ENCODE measurements at places on chromosomes 5 and 9.

GRCh38 chr9:26612211-26612610 lies 280.4 kb downstream of the CAAP1 start:
- no peak for DNase-seq

- no peak for DNase-seq
Measured at GRCh38 chr5:14663734-14664269, 716 bp upstream of the OTULIN start.

DNA sequence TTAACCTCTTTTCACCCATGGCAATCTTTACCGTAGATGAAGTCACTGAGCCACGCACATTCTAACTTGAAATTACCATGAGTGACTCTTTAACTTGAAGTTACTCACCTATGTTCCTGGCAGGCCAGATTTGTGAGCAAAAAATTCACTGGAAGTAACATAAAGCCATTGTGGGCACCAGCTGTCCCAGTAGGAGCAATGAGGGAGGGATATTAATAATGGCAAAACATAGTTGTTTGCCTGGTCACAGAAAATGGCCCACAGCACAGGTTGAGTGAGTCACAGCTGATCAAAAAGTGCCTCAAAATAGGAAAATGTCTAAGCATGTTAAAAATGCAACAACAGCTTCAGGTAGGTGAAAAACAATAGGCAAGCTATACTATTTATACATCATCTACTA lies 146.6 kb downstream of the EFNA5 start:
- no peak for DNase-seq

DNA sequence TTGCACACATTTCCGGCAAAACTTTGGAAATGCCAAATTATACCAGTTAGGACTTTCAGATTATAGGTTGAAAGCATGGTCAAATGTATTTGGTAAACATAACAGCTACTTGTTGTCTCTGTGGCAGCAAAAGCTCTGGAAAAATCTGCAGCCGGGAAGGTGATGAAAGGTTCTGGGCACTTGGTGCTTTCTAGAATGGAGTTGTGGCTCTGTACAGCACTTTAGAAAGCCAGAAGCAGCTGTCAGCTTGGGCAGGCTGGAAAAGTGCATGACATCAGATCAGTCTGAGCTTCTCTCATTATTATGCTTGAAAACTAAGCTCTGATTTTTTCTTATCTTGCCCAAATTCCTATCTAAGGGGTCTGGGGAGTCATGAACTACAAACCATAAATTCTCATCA lies 118.6 kb upstream of the MAST4 start:
- no peak for DNase-seq

DNA sequence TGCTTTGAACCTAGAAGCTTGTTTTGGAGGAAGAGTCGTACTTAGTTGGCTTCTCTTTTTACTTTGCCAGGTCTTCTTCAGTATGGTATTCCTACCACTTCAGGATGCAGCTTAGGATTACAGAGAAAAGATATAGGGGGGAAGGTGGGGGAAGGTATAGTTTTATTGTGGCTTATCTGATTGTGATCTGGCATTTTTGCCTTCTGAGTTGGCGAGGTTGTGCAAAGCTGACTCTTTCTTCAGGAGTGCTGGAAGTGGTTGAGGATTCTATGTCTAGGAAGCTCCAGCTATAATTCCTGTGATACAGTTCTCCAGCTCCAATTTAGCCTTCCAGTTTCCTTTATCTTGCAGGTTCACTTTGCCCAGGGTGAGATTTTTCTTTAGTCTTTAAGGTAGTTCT lies 7.0 kb downstream of the CDC42SE2 start:
- no peak for DNase-seq

GRCh38 chr5:139664086-139664693 lies 16.0 kb downstream of the CXXC5 start:
- DNase-seq, result no peak

GRCh38 chr5:38465061-38465460 lies 91.4 kb downstream of the LIFR start:
- DNase-seq, result no peak

- no peak for DNase-seq
Measured at GRCh38 chr9:84385386-84386040, 45.0 kb upstream of the SLC28A3 start.

- no peak for DNase-seq
Measured at GRCh38 chr9:11833056-11833455, 860.1 kb upstream of the TYRP1 start.

GRCh38 chr5:169629847-169630548 lies 7.1 kb upstream of the DOCK2 start:
- DNase-seq, result no peak

GRCh38 chr9:38681747-38682227 lies 38.1 kb downstream of the FAM240B start:
- DNase-seq, result no peak

- no peak for DNase-seq
Measured at GRCh38 chr9:95810814-95811213, 64.7 kb upstream of the ERCC6L2 start.

- DNase-seq, result no peak
Measured at GRCh38 chr5:116440457-116441001, 134.1 kb downstream of the SEMA6A start.

- DNase-seq, result peak; percentile 15
Measured at GRCh38 chr9:214648-215493, at the start of gene DOCK8. DOCK8 (plus strand) TSS chr9:214865; CDS start chr9:214977, 112 bp downstream.

DNA sequence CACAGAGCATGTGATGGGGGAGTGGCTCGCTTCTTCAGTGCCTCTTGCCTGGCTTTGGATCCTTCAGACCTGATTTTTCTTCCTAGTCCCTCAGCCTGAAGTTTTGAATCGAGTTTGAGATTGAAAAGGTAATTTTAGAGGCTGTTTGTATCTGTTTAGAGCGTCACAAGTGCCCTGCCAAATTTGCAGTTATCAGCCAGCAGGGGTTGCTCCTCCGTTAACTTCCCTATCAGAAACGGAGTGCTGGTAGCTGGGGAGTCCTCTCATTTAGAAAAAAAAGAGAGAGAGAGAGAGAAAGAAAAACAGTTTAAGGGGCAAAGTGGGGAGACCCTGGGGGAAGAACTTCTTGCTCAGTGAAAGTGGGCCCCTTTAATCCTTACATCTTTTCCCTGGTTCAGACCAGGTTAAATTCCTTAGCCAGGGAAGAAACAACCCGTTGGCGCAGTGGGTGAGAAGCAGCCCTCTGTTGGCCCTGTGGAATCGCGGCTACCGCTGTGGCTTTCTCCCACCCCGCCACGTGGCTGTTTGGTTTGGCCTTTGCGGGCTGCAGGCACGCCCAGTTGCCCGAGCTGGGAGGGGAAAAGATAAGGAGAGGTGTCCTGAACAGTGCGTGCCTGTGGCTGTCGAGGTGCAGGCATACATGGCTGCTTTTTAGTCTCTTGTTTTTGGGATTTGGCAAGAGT lies 576.7 kb upstream of the ACO1 start:
- no peak for DNase-seq

DNA sequence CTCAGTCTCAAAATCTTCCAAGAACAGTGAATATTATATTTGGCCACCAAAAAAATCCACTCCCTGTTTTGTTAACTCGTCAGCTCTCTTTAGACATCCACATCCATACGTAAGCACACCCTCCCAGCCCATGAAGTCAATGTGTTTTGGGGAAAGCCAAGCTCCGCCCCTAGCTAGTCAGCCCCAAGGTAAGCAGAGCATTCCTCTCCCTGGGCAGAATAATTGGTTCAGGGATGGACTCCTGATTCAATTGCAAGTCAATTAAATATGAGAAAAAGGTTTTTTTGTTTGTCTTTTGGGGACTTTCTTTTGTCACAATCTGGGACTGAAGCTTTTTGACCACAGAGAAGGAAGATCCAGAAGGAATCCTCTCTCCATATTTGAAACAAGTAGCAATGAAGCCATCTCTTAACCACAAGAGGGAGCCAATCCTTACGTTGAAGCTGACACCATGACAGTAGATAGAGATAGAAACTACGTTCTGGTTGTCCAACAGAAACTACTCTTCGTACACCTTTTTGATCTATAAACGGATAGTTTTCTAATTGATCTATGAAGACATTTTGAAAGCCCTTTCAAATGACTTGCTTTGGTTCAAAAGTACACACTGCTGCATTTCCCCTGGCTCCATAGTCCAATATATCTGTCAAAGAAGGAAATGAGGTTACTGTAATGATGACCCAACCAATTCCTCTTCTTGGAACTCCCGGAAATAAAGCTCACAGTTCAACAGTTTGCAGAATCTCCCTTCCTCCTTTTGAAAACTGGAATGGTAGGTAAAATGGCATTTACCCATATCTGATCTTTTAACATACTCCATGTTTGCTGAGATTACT lies 166.4 kb downstream of the TLE1 start:
- no peak for DNase-seq

GRCh38 chr5:179512452-179513000 lies 37.8 kb upstream of the RUFY1 start:
- DNase-seq, result no peak

- DNase-seq, result no peak
Measured at GRCh38 chr5:1959725-1960581, 77.2 kb upstream of the IRX4 start.

GRCh38 chr9:37617161-37617560 lies 24.8 kb upstream of the TOMM5 start:
- no peak for DNase-seq

DNA sequence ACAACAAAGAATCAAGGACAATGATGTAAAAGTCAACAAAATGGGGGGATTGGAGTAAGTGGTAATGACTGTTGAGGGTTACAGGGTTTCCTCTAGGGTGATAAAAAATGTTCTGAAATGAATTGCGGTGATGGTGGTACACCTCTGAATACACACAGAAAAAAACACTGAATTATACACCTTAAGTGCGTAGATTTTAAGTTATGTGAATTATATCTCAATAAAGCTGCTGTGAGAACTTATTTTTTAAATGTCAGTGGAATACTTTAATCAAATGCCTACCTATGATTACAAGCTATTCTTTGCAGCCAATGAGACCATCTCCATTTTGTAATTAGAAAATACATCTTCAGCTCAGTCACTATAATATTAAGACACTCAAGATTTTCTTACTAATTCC lies 53.5 kb downstream of the ZNF608 start:
- DNase-seq, result no peak

GRCh38 chr9:5552301-5552700 lies 42.0 kb downstream of the PDCD1LG2 start:
- no peak for DNase-seq

- DNase-seq, result no peak
Measured at GRCh38 chr5:127757576-127757975, 54.4 kb downstream of the CCDC192 start.

DNA sequence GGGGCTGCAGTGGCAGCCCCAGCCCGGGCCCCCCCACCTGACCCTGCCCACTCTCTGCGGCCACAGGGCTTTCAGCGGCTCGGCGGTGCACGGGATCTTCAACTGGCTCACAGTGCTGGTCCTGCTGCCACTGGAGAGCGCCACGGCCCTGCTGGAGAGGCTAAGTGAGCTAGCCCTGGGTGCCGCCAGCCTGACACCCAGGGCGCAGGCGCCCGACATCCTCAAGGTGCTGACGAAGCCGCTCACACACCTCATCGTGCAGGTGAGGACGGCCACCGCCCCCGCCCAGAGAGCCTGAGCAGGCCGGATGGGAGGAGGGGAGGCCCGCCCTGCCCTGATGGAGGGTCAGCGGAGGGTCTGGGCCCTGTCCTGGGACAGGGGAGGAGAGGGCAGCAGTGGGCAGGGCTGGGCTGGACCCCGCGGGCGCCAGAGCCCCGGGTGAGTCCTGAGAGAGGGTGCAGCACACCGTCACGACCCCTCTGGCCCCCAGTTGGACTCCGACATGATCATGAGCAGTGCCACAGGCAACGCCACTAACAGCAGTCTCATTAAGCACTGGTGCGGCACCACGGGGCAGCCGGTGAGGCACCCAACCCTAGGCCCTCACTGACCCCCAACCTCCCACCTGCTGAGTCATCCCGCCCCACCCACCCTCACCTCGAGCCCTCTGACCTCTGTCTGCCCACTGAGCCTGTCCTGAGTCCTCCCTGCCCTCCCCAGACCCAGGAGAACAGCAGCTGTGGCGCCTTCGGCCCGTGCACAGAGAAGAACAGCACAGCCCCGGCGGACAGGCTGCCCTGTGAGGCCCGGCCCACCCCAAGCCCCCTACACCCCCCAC lies 2.7 kb downstream of the SLC34A3 start:
- DNase-seq, result no peak

GRCh38 chr5:160789219-160789859 lies 62.7 kb downstream of the ATP10B start:
- no peak for DNase-seq

- DNase-seq, result no peak
Measured at GRCh38 chr5:5316334-5316733, 106.1 kb upstream of the ICE1 start.

DNA sequence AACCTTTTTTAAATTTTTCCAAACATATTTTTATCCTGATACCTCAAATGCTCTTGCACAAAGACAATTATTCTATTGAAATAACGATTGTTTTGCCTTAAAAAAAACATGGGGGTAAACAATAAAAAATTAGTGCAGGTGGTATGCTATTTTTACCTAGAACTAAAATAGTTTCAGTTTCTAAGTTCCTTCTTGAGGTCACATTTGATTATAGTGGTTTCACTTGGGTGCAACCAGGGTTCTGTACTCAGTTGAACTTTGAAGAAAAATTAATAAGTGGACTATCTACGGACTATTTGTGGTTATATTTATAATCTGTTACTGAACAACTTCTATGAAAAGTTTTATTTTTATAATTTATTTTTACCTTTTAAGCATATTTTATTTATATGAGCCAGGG lies 387.1 kb upstream of the IZUMO3 start:
- no peak for DNase-seq

GRCh38 chr9:95971815-95972214 lies 96.3 kb downstream of the ERCC6L2 start:
- DNase-seq, result no peak

GRCh38 chr9:126664900-126665643 lies 51.3 kb downstream of the LMX1B start:
- no peak for DNase-seq

GRCh38 chr5:38755181-38755580 lies 90.6 kb upstream of the OSMR start:
- no peak for DNase-seq

- no peak for DNase-seq
Measured at GRCh38 chr9:99811598-99812383, 9.9 kb upstream of the NR4A3 start.

DNA sequence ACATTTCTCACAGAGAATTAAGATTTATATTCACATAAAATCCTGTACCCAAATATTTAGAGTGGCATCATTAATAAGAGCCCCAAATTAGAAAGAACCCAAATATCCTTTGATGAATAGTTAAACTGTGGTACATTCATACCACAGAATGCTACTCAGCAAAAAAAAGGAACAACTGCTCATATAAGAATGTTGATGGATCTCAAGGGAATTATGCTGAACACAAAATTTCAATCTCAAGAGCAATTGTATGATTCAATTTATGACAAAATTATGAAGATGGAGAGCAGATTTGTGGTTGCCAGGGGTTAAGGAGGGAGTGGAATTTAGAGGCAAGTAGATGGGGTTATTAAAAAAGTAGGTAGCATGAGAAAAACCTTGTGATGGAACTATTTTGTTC lies 4.5 kb upstream of the PAIP1 start:
- no peak for DNase-seq

GRCh38 chr5:117947836-117948235 lies 1040.5 kb downstream of the DTWD2 start:
- no peak for DNase-seq

- no peak for DNase-seq
Measured at GRCh38 chr5:157835041-157835440, 23.9 kb downstream of the CLINT1 start.

- DNase-seq, result no peak
Measured at GRCh38 chr9:127545196-127546124, 66.6 kb upstream of the STXBP1 start.

- no peak for DNase-seq
Measured at GRCh38 chr5:171367424-171368370, 20.0 kb upstream of the NPM1 start.
